ENCODE measurements at places on chromosomes 6 and 20.

- no peak for DNase-seq
These were observed 6.0 kb downstream of the TCF21 start for GRCh38 chr6:133894795-133895358.

- DNase-seq, result no peak
These were observed 135.9 kb downstream of the SOX4 start for GRCh38 chr6:21729431-21729830.

DNA sequence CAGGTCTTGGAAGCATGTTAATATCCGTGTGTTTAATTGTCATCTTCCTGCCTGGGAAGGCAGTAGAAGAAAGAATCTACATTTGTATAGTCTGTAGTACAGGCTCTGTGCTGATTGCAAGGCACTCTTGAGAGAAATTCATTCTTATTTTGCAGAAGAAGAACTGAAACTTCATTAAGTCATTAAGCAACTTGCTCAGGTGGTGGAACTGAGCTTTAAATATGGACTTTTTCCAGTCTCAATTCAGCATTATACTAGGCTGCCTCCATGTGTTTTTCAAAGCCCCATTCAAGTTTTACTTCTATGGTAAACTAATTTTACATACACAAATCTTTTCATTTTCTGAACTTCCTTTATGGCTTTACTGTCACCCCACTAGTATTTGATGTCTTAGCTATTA is 18.7 kb downstream of the ZNF451 start:
- DNase-seq, result no peak

- DNase-seq, result no peak
These were observed 173.5 kb downstream of the DLL1 start for GRCh38 chr6:170117111-170117972.

- DNase-seq, result no peak
These were observed 70.4 kb downstream of the METTL24 start for GRCh38 chr6:110287462-110288341.

- DNase-seq, result no peak
These were observed 29.7 kb upstream of the RANBP9 start for GRCh38 chr6:13741365-13741764.

- DNase-seq, result no peak
These were observed 538 bp upstream of the ENPP1 start for GRCh38 chr6:131807321-131807643.

- no peak for DNase-seq
These were observed 47.4 kb downstream of the SLC17A5 start for GRCh38 chr6:73606428-73606827.

- DNase-seq, result no peak
These were observed 21.7 kb upstream of the FYN start for GRCh38 chr6:111894951-111895350.

- no peak for DNase-seq
These were observed 26.1 kb upstream of the KCNQ5 start for GRCh38 chr6:72595812-72596211.

- no peak for DNase-seq
These were observed 14.2 kb downstream of the FARS2 start for GRCh38 chr6:5275497-5275896.

DNA sequence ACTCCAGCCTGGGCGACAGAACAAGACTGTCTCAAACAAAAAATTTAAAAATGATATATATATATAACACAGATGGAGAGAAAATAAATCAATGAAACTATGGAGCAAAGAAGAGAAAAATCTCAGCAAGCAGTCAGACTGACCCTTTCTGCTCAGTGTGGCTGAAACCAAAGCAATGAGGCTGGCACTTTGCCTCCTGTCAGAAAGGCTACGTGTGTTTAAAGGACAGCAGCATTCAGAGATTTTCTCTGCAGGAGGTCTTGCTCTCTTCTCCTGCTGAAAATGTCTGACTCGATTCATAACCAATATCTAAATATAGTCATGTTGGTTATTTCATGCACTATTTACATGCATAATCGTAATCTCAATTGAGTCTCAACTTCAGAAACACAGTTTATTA is 527.0 kb upstream of the JARID2 start:
- DNase-seq, result no peak

DNA sequence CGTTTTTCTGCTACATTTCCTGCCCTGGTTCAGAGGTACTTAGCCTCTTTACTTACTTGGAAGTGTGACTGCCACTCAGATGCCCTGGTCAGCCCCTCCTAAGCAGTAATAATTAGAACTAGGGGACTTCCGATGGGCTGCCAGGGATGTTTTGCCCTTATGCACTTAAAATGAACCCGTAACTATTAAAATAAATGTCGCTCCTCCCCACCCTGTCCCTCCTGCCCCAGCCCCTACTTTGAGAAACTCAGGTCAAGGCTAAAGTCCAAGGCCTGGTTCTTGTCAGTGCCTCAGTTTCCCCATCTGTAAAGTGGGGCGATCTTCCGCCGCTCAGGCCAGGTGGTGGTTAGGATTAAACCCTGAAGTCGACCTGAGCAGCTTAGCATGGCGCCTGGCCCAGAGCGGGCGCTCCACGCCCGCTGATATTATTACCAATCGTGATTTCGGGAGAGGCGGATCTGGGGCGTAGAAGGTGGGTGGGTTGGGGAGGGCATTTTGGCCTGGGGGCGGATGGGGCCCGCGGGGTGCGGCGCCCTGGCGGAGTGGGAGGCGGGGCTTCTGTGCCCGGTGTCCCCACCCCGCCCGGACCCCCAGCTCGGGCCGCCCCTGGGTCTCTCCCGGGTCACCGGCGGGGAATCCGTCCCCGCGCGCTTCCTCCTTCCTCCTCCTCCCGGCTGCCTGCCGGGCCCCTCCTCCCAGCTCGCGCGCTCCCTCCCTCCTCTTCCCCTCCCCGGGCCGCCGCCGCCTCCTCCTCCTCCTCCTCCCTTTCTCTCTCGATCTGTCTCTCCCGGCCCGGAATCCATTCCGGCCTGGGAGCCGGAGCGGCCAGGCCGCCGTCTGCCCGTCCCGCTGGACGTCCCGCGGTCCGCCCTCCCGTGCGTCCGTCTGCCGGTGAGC is at the start of gene SRC:
Gene SRC, plus strand, starts transcription at position 802 of the 897 bp plus-strand sequence. CDS start 38,014 bp downstream, outside the sequence.
- no peak for DNase-seq

- no peak for DNase-seq
These were observed 173.2 kb upstream of the SOX4 start for GRCh38 chr6:21420146-21420878.

Measured in renal cortex interstitium (tissue), 15 donors.